Transverse colon (tissue), 4 donors: ENCODE measurements at places on chromosomes 12 and 14.

DNA sequence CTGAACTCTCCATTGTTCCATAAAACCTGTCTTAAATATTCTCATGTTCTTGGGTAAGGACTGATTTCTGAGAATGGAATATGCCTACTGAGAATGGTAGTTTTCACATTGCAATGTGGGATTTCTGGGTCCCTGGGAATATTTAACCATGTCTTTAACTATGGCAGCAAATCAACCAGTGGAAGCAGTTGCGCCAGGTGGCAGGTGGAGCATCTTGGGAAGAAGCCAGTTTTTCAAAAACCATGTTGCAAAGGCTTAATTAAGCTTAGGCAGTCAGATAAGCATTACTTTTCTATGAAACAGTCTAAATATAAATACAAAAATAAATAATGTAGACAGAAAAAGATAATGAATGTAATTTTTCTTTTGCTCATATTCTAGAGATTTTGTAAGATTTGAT lies 448.1 kb downstream of the ADAMTS20 start:
- DNase-seq = no peak

- no peak for DNase-seq
Observed at GRCh38 chr12:105351523-105351922, 21.0 kb downstream of the C12orf75 start.

DNA sequence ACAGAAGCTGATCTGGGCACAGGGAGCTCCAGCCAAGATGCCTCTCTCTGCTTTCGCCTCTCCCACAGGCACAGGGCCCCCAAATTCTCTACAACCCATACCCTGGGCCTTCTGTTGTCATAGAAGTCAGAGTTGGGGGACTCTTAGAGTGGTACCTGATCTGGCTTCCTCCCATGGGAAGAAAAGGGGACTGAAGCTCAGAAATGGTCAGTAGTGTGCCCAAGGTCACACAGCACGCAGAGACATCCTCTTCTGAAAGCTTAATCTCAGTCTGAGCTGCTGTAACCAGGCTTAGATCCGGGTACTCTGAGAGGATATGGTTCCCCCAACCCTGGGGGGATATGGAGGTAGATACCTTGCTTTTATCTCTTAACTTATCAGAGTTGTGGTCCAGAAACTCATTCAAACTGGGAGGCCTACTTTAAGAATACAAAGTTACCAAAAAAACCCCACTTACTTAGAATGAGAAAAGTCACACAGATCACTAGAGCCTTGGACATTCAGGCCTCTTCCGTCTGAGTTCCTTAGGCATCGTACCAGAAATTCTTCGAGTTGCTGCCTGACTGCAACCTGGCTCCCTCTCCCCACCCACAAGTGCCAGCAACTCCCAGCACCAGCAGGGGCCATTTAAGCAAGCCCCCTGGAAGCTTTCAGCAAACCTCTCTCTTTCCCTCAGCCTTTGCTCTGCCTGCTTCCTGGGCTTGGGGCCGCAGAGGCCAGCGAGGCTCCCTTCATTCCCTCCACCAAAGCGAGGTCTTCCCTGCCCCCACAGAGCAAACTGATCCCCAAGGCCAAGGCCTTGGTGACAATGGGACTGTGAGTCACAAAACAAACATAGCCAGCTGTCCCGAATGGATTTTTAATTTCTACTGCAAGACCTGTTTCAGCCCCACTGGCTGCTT lies 13.9 kb downstream of the KRT7 start:
- DNase-seq = no peak

GRCh38 chr12:66087365-66087943 lies 43.1 kb downstream of the LLPH start:
- DNase-seq = peak; percentile 62

DNA sequence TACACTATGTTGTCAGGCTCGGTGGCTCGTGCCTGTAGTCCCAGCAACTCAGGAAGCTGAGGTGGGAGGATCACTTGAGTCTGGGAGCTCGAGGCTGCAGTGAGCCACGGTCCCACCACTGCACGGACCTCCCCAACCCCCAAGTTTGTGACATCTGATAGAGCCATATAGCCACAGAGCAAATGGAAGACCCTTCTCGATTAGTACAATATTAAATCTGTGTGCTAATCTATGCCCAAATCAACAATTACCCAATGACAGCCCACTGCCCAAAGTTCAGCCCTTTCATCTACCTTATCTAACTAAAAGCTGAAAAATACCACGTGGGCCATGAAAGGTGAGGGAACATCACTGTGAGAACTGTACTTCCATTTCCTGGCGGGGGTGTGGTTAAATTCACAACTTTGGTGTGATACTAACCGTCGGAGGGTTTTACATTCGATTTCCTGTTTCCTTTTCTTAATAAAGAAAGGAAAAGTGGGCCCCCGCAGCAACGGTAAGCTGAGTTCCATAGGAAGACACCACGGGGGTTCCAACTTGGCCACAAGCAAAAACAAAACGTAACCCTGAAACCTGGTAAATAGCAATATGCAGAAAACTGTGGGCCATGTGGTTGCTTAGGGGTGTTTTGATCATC lies 31.2 kb upstream of the FOS start:
- DNase-seq = peak; percentile 44
